Muscle of leg (tissue), 16 donors: ENCODE measurements at places on chromosomes 4 and X. TPM values are rescaled to one million over a fixed set of nuclear protein-coding genes. Genes with fewer than 3 reads are reported as not detected.

The SMIM10L2A gene
- 1.6 TPM for total RNA-seq

DNA sequence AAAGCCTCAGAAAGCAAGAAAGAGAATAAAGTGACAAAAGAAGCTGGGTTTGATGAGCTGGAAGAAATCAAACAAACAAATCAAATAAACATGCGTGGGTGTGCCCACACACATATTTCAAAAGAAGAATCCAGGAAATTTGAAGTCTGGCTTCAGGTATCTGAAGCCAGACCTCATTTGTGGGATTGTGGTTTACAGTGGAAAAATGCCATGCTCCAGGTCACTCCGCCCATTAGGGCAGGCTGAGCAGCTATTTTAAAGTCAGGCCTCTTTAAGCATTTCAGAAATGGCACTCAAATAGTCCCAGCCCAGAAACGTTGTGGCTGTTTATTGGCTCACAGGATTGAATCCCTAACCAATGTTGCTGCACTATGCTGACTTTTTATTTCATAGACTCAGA is 226.1 kb upstream of the F9 start:
- H3K27ac ChIP-seq = no peak overlapping the region
- H3K27me3 ChIP-seq = no peaks in the 10 kb centered on the region
- no peak for DNase-seq
- no peak overlapping the region for H3K4me3 ChIP-seq
- no peaks in the 10 kb centered on the region for H3K4me1 ChIP-seq
- H3K36me3 ChIP-seq = no peaks in the 10 kb centered on the region

The SPANXA2 gene
- not detected for total RNA-seq

- H3K27me3 ChIP-seq = peaks cover 35% of the 10 kb centered on the region
- DNase-seq = no peak
- H3K4me1 ChIP-seq = peaks cover 3% of the 10 kb centered on the region
- H3K4me3 ChIP-seq = no peak overlapping the region
Measured at GRCh38 chrX:15451913-15452312, 41.2 kb downstream of the PIR start.

The SSX2B gene
- total RNA-seq = not detected

The TLR10 gene
- total RNA-seq = 0.27 TPM
